ENCODE measurements at places on chromosomes 2 and 18.

GRCh38 chr2:197369228-197369932 lies 58.8 kb upstream of the ANKRD44 start:
- DNase-seq = no peak

DNA sequence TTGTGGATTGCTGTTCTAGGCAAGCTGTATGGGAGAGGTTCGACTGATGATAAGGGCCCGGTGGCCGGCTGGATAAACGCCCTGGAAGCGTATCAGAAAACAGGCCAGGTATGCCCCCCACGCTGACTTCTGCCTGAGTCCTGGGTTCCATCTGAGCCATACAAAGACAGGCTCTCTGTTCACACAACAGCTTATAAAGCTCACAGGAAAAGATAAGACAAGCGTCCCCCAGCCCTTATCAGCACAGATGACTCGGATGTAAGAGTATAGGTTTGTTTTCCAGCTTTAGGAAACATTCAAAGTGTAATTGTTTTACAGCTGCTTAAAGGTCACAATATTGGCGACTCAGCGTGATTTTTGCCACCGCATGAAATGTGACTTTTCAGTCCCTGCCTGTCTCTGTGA lies 12.7 kb downstream of the CNDP2 start:
- no peak for DNase-seq

- no peak for DNase-seq
These were observed 26.0 kb downstream of the STK25 start for GRCh38 chr2:241482126-241482955.

DNA sequence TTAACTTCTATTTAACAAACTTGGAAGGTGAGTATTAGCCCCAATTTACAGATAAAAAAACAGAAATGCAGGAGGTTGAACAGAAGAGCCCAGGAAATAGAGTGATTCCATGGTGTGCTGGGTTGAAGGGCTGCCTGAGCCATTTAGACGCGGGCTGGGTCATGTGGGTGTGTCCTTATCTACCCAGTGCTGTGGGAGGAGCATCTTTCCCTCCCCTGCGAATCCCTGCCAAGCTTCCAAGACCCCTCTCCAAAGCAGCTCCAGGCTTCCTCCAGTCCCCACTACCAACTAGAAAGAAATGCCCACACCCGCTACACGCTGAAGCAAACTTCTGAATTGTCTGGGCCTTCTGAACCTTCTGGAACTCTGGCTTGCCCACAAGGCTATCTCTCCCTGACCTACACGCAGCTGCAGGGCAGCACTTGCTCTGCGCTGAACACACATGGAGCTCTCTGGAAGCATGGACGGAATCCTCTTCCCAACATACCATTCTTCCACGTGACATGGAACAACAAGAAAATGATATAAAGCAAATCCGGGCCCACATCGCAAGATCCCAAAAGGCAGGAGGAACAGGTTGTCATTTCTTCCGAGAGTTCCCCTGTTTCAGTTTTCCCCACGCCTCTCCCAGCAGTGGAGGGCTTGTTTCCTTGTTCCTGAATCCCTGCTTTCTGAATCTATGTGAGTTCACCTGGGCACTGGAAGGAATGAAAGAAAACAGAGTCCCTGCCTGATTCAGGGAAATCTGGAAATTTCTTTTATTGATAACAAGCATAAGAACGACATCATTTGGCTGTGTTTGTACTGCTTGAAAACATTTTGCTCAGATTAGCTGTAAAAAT lies 562.7 kb upstream of the ID2 start:
- no peak for DNase-seq

DNA sequence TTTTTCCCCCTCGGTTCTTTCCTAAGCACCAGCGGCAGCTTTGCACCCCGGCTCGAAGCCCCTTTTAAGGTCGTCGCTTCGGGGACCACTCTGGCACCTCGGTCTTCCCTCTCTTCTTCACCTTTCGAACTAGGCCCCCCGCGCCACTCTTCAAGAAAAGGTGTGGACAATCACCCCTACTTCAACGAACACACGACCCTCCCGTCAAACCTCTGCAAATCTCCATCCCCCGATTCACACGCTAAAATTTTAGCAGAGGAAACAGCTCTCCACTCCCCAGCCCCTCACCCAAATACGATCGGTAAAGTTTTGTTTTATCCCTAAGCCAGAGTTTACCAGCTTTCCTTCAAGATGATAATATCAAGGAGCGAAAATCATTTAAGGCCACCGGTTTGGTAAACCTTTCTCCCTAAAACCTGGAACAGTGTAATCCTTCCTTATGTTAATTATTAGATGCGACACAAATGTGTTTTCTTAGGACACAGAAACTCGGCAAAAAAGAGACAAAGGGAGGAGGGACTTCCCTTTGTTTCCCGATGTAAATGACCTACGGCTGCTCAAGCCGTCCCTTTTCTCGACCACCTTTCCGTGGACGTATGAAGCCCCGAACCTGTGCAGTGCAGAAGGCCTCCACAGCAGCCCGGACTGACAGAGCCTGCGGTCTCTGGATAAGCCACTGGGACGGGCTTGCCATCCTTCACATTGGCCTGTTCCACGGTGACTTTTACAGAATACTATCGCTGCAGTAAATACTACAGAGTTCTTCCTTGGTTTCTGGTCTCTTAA lies 85.2 kb downstream of the RBMS1 start:
- DNase-seq = no peak

GRCh38 chr18:57223144-57223870 lies 76.4 kb downstream of the BOD1L2 start:
- DNase-seq = no peak

GRCh38 chr2:144517866-144518747 lies 1.8 kb downstream of the ZEB2 start:
- no peak for DNase-seq

GRCh38 chr2:95040426-95040825 lies 14.9 kb downstream of the MAL start:
- DNase-seq = no peak

GRCh38 chr2:143321994-143322393 lies 192.8 kb downstream of the ARHGAP15 start:
- no peak for DNase-seq

DNA sequence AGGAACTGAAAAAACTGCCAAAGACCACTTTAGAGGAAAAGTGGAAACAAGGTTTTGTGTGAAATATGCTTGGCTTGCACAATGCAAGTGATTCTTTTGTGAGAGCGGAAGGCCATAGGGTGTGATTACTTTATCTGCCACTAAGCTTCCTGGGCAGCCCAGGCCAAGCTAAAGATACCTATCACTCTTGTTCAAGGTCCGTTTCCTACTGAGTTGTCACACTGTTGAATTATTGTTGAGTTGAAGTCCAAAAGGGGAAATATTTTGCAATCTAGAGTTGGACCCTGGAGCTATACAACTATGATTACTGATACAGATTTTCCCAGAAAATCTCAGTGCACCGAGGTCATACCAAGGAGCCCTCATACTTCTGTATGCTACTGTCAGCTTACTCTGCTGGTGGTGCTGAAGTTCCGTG lies 72.7 kb upstream of the CTAGE1 start:
- DNase-seq = no peak

GRCh38 chr2:109185821-109186570 lies 57.0 kb downstream of the SH3RF3 start:
- no peak for DNase-seq

GRCh38 chr2:235668782-235669181 lies 174.9 kb downstream of the AGAP1 start:
- no peak for DNase-seq

DNA sequence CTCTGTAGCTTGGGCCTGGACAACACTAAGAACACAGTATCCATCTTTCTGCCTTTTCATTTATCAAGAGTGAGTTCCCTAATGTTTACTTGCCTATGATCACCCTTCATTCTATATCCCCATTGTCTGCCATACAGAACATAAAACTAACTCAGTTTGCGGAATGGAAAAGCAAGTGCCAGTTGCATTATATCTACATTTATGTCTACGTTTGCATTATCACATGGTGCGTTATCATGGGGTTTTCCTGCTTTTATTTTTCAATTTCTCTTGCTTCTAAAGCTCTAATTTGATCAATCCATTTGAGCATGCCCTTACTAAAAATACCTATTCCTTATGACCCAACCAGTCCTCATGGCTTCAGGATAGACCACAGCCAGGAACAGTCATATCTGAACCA lies 421.6 kb upstream of the VWC2L start:
- no peak for DNase-seq

DNA sequence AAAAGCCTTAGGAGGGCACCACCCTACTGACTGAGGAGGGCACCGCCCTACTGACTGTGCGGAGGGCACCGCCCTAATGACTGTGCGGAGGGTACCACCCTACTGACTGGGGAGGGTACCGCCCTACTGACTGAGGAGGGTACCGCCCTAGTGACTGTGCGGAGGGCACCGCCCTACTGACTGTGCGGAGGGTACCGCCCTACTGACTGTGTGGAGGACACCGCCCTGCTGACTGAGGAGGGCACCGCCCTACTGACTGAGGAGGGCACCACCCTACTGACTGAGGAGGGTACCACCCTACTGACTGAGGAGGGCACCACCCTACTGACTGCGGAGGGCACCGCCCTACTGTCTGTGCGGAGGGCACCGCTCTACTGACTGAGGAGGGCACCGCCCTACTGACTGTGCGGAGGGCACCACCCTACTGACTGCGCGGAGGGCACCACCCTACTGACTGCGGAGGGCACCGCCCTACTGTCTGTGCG lies 150.2 kb upstream of the NFATC1 start:
- no peak for DNase-seq

DNA sequence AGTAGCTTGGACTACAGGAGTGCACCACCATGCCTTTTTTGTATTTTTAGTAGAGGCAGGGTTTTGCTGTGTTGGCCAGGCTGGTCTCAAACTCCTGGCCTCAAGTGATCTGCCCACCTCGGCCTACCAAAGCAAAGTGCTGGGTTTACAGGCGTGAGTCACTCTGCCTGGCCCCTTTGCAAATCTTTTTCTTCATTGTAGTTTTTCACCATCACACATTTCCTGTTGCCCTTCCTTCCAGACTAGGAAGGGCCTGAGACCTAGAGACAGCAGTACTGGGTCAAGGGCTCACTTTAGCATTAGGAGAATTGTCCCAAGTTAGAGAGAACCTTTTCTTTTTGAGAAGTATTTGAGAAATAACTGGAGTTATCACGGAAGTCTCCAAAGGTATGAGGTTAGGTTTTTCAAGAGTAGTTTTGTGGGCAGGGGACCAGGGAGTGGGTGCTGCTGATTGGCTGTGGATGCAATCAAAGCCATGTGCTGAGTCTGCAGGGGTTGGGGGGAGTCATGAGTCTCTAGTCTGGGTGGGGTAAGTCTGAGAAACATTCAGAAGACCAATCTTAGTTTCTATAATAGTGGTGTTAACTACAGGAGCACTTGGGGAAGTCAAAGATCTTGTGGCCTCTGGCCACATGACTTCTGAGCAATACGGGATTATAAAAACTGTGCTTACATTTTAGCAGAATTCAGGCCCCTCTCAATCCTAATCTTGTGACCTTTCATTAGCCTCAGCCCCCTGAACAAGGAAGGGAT lies 23.7 kb downstream of the B3GNT2 start:
- DNase-seq = no peak

GRCh38 chr2:25722224-25722623 lies 48.8 kb upstream of the DTNB start:
- DNase-seq = no peak

DNA sequence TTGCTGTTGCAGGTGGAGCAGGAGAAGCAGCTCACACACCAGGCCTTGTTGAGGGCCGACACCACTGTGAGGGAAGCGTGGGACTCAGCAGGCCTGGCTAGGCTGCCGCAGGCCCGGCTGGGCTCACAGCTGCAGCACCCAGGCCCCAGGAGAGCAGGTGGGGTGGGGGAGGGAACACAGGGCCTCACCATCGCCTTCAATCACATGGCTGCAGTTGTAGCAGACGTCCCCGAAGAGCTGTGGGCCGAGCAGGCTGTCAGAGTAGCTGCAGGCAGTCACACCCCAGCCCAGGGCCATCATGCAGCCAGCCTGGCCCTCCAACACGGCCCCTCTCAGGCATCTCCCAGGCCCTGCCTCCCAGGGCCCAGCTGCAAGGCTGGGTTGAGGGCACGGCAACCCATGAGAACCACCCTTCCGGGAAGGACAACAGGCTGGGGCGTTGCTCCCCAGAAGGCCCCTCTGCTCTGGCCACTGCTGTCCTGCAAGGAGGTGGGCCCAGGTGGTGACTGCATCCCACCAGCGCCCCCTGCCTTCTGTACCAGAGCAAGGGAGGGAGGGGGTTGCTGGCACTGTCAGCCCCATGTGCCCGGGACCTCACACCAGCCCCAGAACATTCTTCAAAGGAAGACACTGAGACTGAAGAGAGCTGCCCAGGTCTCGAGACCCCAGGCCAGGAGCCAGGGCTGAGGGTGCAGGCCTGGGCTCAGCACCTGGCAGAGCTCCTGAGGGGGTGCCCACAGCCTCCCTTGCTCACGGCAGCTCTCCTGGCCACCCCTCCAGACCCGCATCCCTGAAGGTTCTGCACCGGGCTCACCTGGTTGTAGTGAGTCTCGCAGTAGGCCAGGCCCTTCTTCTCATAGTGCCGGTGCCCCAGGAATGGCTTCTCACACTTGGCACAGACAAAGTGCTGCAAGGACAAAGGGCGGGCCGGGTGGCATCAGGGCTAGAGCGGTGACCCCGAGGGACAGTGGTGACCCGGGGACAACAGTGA lies 5.6 kb upstream of the GPR17 start:
- no peak for DNase-seq

- DNase-seq = no peak
These were observed 242.6 kb upstream of the FBXO11 start for GRCh38 chr2:48148841-48149430.

DNA sequence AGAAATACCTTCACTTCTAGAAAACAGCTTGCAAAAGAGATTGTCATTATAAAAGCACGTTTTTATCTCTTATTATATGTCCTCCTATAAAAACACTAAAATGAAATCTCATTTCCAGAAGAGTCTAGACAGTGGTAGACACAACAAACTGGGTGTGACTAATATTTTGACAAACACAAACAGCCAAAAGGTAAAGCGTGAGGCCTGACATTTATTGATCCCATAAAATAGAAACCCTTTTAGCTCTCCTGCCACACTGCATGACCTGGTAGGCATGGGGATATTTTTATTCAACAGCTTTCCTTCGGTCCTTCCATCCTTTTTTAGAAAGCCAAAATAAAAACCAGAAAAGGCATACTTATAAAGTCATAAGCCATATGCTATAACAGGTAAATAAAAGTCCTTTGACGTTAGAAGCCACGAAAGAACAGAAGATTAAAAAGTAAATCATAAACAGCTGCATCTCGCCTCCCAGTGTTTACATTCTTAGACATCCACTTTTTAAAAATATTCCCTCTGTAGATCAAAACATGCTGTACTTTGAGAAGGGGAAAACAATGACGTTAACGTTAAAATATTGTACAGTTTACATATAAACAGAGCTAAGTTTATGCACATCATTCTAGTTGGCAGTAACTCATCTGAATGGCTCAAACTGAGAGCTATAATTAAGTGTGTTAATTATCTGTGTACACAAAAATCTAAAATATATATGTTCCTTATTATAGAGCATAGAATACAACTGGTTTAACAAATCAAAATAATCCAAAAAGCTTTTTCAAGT lies 44.6 kb downstream of the IRS1 start:
- no peak for DNase-seq

GRCh38 chr2:209985874-209986273 lies 16.6 kb upstream of the RPE start:
- no peak for DNase-seq

Data from stimulated activated CD8-positive, alpha-beta memory T cell treated with anti-CD3 and anti-CD28 coated beads, Interleukin-15, amount 100 ng/mL, for 24 hours (primary cell).